ENCODE measurements at places on chromosomes 7 and 10.

- DNase-seq, result no peak
These were observed 142.5 kb downstream of the ACTR3B start for GRCh38 chr7:152902054-152902453.

- no peak for DNase-seq
These were observed 96.9 kb upstream of the PLXDC2 start for GRCh38 chr10:19719284-19719683.

DNA sequence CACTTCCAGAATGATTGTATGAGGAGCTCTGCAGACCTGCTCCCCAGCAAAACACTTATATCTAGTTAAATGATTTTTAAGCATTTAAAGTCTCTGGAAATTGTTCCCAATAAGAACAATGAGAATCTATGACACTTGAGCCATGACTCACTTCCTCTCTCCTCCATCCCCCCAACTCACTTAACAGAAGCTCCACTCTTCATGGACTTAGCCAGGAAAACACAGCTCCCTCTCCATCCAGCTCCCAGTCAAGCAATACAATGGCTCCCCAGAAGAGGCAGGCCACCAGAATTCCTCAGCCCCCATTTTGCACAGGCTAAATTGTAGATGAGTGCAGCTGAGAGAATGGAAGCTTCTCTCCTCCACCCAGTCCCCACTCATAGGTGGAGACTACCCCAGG, 27.0 kb downstream of the AOC1 start:
- no peak for DNase-seq

- DNase-seq, result no peak
These were observed 70.8 kb upstream of the UCN3 start for GRCh38 chr10:5293691-5294550.

GRCh38 chr7:132354527-132354926, 221.7 kb downstream of the PLXNA4 start:
- DNase-seq, result no peak

DNA sequence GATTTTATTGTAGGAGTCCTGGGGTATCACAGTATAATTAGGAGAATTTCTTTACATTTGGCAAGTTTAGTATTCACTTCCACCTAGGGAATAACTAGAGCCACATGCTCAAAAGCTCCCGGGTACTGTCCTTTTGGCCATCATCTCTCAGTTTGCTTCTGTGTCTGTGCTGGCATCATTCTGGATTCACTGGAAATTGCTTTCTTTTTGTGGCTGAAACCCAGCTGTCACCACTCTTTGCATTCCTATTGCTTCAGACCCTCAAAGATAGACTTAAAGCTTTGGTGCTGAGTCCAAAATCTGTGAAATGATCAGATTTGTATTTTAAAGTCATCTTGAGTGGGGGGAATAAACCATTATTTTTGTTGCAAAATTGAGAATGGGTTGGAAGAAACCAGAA, 8.9 kb downstream of the SDK1 start:
- DNase-seq, result no peak

GRCh38 chr10:106519376-106520030, 645.0 kb downstream of the SORCS1 start:
- no peak for DNase-seq

GRCh38 chr7:779480-779879, 52.4 kb upstream of the PRKAR1B start:
- no peak for DNase-seq

DNA sequence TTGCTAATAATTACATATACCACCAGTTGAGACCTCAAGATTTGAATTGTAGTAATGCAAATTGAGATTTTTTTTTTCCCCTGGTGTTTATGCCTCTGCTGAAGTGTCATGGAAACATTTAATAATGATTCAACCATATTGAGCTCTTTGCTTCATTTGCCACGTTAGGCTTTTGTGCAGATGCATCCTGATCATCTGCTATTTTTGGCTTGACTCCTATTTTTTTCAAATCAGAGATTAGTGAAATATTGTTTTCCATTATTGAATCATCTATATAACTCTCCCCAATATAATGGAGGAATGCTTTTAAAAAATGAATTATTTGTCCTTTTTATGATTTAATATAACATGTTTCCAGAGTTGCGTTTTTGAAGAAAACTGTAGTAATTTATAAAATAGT, 115.1 kb downstream of the SRI start:
- no peak for DNase-seq

DNA sequence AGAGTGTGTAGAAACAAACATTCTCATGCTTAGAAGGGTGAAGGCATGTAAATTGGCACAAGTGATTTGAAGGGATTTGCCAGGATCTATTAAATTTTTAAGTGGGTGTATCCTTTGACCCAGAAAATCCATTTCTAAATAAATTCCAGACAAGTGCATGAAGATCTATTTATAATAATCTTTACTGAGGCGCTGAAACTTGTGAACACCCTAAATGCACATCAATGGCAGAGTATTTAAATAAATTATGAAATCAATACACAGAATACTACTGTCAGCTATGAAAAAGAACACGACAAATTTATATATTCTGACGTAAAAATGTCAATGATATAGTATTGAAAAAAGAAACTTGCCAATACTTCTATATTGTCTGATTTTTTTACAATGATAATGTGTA, 17.9 kb downstream of the ZNF777 start:
- DNase-seq, result no peak

Measured in NCI-H2081 treated with DMSO at 0.1 percent for 48 hours (cell line).